Aorta (tissue), 5 donors: ENCODE measurements at places on chromosomes 6 and 20. TPM values are rescaled to one million over a fixed set of nuclear protein-coding genes. Genes with fewer than 3 reads are reported as not detected.

GRCh38 chr6:152976749-152977148, 6.1 kb downstream of the FBXO5 start:
- DNase-seq, result no peak

DNA sequence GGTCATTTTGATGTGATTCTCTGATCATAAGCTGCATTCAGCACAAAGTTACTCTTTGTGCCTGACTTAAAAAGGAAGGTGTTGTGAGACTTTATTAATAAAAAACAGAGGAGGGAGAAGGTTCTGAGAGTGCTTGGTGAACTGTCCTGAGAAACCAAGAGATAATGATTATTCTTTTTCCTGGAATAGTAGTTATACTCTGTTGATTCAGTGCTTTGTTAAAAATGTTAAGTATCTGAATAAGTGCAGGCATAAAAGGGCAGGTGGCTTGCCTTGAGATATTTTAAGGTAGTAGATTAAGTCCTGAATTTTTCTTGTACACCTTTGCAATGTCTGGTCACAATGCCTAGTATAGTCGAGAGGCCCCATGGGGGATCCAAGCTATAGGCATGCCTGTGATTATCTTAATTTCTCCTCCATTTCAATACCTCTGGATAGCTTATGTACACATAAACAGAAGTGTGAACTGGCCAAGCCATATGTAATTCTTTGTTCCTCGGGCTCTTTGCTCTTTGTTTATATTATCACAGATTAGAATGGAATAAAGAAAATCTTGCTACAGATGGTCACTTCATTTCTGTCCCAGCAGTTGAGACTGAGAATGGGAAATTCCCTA, 50.0 kb downstream of the SOBP start:
- no peak for DNase-seq

GRCh38 chr6:47237196-47237595, 72.5 kb downstream of the TNFRSF21 start:
- no peak for DNase-seq

The IRAK1BP1 gene
- 5.0 TPM for total RNA-seq
